ENCODE measurements at places on chromosomes 12 and 14.
A peak's percentile ranks its signal among the peaks of the same experiment; 100 is the strongest.

GRCh38 chr12:72574138-72574537 is 302.0 kb downstream of the TRHDE start:
- DNase-seq: no peak

GRCh38 chr12:52971679-52972329 is 22.9 kb downstream of the KRT18 start:
- no peak for DNase-seq

GRCh38 chr12:31574803-31575575 is 15.9 kb downstream of the DENND5B start:
- DNase-seq: no peak

GRCh38 chr12:53236443-53237111 is 4.6 kb upstream of the RARG start:
- no peak for DNase-seq

DNA sequence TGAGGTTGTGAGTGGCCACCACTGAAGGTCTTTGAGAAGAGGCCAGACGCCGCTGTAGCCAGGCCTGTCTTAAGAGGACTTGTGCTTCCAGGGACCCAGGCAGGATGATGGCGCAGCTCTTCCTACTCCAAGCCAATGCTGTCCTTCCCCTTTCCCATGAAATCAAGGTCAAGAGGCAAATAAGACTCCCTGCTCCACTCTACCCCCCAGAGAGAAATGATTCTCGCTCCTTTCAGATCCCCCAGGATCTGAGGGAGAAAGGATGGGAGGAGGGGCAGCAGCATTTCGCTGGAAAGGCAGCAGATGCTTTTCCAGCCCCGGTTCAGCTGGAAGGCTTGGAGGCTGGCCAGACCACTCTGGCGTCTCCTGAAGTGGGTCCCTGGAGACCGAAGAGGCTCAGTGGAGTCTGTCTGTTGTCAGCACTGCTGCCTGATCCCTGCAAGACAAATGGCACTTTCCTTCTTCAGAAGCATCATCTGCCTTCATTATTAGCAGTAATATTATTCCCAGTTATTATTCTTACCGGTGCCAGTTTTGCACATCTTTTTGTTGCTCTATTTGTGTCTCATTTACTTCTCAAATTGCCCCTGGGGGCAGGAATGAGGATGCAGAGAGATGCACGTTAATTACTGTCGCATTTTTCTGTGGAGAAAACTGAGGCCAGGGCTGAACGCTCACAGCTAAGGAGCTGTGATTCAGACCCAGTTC is 51.4 kb downstream of the C14orf132 start:
- DNase-seq: no peak

DNA sequence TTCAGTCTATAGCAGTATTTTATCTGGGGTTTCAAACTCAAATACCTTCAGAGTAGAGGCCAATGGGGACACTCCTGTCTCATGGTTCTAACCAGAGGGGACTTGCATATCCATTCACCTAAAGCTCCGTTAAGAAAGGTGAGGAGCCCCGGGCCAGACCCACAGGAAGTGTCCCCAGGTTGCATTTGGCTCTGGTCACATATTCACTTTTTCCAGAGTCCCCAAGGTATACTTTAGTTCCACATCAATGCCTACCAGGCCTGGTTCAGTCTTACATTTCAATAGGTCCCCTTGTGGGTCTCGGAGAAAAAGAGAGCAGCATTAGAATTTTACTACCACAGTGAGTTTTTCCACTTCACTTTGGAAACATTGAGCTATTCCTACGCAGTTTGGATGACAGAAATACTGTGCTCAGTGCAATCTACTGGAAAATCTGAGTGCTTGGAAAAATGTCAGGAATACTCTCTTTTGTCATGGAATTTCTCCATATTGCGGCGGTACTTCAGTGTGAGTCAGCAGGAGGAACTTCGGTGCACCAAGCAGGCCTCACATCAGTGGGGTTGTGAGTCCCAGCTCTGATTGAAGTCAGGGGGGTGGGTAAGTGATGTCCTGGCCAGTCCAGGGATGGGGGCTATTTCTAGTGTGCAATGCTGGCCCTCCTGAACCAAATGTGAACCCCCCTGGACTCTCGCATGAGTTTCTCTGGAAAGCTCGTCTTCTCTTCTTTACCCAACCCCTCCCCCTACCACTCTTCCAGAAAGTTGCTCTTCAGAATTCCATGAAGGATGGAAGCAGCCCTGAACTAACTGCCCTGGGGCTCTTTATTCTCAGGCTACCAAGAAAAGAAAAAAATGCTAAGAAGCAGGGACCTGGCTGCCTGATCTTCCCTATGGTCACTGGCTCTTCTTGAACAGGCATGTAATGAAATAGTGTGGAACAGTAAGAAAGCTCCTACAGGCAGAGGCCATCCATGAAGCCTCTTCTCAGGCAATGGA is 184.7 kb downstream of the PRKCH start:
- DNase-seq: no peak

DNA sequence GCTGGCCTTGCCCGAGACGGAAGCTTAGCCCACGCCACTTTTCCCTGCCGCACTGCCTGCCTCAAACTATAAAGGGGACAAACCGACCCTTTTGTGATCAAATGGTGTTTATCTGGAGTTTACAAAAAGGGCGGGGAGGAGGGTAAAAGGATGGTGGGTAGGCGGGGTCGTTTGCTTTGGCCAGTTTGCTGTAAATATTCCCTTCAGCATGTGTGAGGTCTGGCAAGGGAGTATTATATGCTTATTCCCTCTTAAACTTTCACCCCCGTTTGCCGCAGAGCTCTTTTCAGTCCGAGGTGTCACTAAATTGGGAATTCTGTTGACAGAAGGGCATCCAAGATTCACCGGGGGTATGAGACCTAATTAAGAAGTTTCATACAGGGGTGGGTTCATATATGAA is 3.8 kb upstream of the TBX3 start:
- DNase-seq: no peak

DNA sequence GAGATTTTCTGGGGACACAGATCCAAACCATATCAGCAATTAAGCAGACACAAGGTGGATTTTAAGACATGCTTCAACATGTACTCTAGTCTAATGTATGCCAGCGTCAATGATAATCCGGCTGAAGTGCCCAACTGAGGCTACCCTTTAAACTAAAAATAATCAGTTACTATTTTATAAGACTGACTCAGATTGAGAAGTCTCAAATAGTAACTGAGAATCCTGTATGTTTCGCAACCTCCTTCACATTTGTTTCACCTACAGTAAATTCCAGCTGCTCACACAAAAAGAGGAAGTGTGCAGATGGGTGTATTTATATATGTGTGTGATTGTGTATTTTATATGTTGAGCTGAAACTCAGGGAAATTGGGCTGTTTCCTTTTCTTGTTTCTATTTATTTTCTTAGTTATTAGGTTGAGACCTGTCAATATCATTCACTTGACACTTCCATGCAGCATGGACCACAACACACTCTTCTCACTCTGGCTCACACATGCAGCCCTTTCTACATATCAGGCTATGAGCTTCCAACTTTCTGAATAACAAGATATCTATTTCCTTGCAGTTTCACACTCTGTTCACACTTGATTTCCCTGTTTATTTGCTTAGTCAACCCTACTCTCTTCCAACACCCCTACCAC is 1224.9 kb upstream of the TMEM132C start:
- DNase-seq: peak; percentile 64

GRCh38 chr12:56267443-56268071 is 815 bp downstream of the COQ10A start:
- no peak for DNase-seq

DNA sequence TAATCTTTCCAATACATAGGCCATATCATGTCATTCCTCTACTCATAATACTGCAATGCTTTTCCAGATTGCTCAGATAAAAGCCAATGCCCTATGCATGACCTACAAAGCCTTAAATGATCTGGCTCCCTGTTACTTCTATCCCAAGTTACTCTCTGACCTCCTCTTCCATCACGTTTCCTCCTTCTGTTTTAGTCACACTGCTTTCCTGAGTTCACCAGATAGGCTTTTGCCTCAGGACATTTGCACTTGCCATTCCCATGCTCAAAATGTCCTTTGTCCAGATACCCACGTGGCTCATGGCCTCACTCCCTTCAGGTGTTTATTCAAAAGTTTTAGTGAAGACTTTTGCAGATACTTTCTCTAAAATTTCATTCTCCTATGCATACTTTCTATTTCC is 138.7 kb upstream of the PRICKLE1 start:
- no peak for DNase-seq

DNA sequence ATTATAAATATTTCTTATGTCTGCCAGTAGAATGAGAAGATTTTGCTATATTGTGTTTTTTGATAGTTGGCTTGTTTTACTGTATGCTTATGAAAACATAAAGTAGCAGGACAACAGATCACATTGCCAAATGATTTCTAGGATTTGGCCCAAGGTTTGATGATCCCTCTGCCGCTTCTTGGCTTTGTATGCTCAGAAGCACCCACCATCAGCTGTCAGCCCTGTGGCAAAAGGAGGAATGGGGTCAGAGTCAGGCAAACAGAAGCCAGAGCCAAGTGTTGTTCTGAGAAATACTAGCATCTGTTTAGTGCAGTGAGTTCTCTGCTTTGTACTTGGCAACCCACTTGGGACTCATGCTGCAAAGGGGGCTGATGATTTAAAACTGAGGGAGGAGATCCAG is 152.2 kb downstream of the PDE3A start:
- DNase-seq: no peak

DNA sequence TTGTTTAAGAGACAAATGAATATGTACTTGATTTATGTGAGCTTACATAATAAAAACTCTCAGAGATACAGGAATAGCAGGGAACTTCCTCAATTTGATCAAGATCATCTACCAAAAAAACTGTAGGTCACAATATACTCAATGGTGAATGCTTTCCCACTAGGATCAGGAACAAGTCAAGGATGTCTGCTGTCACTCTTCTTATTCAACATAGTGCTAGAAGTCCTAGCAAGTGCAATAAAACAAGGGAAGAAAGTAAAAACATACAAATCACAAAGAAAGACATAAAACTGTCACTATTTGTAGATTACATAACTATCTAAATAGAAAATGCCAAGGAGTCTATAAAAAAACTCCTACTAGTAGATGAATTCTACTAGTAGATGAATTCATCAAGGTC is 41.9 kb upstream of the PAWR start:
- DNase-seq: no peak

GRCh38 chr12:271161-271560 is 8.5 kb upstream of the SLC6A13 start:
- DNase-seq: no peak

- no peak for DNase-seq
Measured at GRCh38 chr12:1532375-1533165, 61.8 kb downstream of the FBXL14 start.

DNA sequence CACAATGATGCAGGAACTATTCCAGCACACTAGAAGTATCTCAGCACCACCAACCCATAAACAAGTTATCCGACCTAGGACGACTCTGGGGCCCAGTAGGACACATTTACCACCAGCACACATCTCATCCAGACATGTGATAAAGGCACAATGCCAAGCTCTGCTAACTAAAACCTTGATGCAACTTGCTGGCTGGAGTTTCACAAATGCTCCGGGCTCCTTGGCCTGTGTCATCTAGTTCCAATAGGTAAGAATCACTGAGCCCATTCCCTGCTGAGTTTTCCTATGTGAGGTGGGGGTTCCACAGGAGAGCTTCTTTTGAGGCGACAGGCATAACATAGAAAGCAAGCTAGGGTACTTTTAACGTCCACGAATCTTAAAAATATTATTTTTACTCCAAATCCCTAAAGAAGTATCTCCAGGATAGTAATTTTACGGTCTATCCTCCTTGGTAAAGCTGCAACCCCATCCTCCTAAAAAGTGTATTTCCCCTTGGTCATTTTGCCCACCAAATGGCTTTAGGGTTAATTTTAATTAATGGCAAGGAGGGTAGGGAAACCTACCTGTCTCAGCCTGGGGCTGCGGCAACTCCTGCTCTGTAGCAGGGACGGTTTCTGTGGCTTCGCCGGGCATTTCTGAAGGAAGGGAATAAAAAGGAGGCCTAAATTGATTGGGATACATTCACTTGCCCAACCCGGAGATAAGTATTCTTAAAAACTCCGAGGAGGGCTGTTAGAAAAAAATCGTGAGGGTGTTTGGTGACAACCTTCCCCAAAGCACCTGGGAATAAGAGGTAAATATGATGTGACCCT is 1.0 kb downstream of the NACA start:
- no peak for DNase-seq

DNA sequence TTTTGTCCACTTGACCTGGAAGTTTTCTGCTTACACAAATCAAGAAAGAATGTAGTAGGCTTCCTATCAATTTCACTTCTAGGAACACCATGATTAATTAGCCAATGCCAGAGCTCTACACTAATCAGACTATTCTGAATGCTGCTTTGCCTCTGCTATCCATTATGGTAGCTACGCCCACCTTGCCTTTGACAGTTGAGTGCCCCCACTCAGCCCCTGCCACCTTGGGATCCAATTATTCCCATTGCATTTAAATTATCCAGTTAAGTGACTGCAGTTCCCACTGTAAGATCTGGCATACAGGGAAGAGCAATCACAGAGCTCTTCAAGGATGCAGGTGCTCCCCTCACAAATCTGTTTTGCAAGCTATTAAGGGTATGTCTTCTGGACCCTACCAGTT is 47.5 kb downstream of the FIGNL2 start:
- no peak for DNase-seq

- no peak for DNase-seq
Measured at GRCh38 chr12:59005193-59005955, 85.1 kb upstream of the LRIG3 start.

GRCh38 chr12:14564336-14564959 is 3.2 kb downstream of the PLBD1 start:
- DNase-seq: no peak

GRCh38 chr12:69901221-69901905 is 76.3 kb downstream of the MYRFL start:
- no peak for DNase-seq

DNA sequence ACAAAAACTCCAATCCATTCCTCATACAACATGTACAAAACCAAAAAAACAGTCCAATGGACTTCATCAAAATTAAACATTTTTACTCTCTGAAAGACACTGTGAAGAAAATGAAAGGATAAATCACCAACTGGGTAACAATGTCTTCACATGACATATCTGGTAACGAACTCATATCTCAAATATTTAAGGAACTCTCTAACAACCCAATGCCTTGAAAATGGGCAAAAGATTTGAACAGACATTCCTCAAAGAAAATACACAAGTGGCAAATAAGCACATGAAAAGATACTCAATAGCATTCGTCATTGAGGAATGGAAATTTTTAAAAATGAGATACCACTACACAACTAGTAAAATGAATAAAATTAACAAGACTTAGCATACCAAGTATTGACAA is 198.7 kb upstream of the RASSF8 start:
- no peak for DNase-seq

DNA sequence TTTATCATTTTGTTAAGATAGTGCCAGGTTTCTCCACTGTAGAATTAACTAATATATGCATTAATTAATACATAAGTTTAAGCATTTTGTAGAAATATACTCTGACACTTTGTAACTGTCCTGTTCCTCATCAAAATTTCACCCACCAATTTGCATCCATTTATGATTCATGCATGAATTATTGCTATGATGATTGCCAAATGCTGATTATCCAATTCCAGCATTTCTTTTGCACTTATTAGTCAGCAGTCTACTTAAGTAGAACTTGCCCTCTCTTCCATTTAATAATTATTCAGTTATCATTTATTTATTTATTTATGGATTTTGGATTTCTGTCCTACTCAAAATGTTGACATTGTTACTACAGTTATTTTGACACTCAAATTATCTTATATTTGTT is 72.2 kb downstream of the SLC6A15 start:
- DNase-seq: no peak

GRCh38 chr12:93818488-93819049 is 141.4 kb downstream of the CRADD start:
- DNase-seq: no peak

All from GM12864 (cell line).